Stimulated activated CD4-positive, alpha-beta T cell treated with anti-CD3 and anti-CD28 coated beads, Interleukin-2, amount 100 ng/mL, for 4 hours (primary cell): ENCODE measurements at places on chromosomes 13 and 19.

- DNase-seq = no peak
Observed at GRCh38 chr13:67258482-67258881, 28.3 kb upstream of the PCDH9 start.

GRCh38 chr13:23273498-23273897 lies 92.7 kb downstream of the SGCG start:
- no peak for DNase-seq

GRCh38 chr13:48275507-48275906 lies 28.0 kb upstream of the RB1 start:
- DNase-seq = no peak

- no peak for DNase-seq
Observed at GRCh38 chr19:48813123-48813913, 2.5 kb upstream of the BCAT2 start.

DNA sequence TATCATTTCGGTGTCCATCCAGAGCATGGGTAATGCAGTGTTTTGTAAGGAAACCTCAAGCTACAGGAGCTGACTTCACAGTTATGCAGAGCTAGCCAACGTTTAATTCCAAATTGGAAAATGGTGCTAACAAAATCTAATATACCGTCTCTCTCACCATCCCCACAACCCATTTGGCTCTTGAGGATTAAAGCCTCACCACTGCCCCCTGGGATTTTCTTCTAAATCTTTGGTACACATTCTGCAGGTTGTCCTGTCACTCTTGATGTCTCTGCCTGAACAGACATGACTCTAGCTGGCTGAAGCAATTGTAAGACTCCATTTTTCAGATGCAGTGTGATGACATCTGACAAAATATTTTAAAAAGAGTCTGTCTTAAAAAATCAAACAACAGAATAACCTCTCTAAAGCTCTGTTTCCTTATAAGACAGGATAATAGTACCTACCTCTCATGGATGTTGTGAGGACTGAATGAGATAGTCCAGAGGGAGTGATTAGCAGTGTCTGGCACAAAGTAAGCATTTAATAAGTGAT lies 451.8 kb downstream of the SUCLA2 start:
- no peak for DNase-seq

DNA sequence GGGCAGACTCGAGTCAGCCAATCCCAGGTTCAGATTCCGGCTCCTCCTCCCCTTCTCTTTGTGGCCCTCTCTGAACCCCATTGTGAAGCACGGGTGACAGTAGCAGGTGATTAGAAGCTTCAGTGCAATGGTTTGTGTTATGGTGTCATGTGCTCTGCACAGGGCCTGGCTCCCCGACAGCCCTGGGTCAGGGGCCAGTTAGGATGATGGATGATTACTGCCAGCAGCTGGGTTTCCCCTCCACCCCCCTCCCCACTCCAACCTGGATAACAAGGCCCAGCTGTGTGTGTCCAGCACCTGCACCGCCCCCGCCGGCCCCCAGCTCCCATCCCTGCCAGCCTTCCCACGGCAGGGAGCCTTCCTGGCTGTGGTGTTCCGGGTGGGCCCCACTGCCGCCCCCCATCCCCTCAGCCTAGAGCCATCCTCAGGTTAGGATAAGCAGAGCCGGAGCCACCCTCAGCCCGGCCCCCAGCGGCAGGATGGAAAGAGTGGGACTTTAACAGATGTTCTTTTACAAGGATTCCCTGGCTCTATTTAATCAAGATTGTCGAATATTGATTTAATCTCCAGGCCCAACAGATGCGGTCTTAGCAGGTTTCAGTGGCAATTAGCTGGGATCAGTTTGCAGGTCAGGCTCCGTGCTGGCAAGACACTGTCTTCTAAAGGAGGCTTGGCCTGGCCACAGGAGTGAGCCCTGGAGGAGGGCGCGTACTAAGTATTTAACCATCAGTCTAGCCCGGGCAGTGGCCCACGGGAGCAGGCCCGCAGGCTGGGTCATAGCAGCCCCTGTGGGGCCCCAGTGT lies 156.2 kb downstream of the SIPA1L3 start:
- no peak for DNase-seq

GRCh38 chr19:46608581-46609345 lies 7.6 kb downstream of the CALM3 start:
- no peak for DNase-seq

GRCh38 chr13:108154421-108154858 lies 60.9 kb downstream of the LIG4 start:
- no peak for DNase-seq

DNA sequence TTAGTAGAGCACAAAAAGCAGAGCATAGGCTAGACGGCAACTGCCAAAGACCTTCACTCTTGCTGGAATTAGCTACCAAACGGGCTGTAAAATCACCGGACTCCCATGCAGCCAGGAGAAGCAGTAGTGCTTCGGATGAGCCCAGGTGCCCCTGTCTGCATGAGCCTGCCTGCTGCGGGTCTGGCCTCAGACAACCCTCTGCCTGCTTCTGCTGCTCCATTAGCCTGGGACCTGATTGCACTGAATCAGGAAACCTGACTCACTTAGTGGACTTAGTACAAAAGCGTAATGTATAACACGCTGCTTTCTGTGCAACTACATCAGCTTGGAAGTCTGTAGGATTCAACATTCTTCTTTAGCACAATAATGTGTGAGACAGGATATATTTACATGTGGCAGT lies 170.0 kb downstream of the LMO7 start:
- DNase-seq = no peak

DNA sequence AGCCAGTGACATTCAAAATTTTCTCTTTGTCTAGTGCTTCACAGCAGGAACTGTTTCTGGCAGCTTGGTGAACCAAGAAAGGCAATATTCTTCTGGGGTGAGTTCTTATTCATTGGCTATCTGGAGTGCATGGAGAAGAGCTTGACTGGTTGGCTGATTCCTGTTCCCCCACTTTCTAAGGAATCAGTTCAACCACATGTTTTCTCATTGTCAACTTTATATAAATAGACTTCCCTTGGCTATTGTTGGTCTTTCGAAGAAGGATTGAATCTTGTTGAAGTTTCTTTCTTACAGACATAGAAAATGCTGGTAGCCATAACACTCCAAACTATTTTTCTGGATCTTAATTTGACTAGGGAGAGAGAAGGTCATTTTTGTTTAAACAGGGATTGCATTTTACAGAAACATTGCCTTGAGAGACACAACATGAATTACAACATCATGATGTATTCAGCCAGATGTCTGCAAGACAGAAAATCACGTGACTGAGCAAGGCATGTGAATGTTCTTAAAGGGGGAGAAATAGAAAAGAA lies 85.2 kb downstream of the EDNRB start:
- no peak for DNase-seq

GRCh38 chr13:46595136-46595884 lies 42.3 kb downstream of the LRCH1 start:
- DNase-seq = no peak

DNA sequence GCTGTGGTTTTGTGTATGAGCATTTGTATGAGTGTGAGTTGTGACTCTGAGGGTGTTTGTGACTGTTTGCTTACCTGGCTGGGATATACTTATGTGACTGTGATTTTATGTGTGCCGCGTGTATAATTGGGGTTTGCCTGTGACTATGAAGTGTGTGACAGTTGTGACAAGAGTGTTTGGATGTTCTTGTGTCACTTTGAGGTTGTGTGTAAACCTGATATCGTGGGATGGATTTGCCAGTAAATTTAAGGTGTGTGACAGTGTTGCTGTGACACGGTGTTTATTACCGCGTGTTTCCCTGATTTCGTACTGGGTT lies 442 bp downstream of the ZNF420 start:
- DNase-seq = no peak

DNA sequence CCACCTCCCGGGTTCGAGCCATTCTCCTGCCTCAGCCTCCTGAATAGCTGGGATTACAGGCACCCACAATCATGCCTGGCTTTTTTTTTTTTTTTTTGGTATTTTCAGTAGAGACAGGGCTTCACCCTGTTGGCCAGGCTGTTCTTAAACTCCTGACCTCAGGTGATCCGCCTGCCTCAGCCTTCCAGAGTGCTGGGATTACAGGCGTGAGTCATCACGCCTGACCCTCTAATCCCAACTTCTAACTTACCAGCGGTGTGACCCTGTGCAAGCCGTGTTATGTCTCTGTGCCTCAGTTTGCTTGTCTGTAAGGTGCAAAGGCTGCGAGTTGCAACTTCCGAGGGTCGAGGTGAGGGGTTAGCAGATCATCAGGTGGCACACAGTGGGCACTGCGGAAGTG lies 17.3 kb downstream of the ZSWIM4 start:
- DNase-seq = no peak

- no peak for DNase-seq
Observed at GRCh38 chr19:10372690-10373089, 7.7 kb downstream of the TYK2 start.

- no peak for DNase-seq
Observed at GRCh38 chr19:18591735-18592385, 3.3 kb downstream of the REX1BD start.

- no peak for DNase-seq
Observed at GRCh38 chr19:18967358-18968146, 26.5 kb upstream of the HOMER3 start.

DNA sequence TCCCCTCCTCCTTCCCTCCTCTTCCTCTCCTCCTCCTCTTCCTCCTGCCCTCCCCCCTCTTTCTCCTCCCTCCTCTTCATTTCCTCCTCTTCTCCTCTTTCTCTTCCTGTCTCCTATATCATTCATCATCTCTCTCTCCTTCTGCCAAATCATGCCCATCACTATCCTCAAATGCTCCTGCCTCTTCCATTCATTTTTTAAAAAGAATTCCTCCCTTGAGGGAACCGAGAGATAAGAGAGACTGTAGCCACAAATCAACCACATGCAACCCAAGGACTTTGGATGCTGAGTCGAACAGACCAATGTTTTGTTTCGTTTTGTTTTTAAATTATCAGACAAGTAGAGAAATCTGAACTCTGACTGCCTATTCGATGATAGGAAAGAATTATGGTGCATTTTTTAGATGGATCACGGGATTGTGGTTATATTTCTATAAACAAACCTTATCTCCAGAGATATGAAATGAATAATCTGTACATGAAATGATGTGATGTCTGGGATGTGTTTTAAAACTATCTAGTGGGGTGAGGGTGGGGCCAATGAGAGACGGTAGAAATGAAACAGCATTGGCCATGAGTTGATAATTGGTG lies 9.5 kb upstream of the ZNF541 start:
- DNase-seq = no peak

GRCh38 chr13:25847145-25847544 lies 204.7 kb downstream of the SHISA2 start:
- DNase-seq = no peak

GRCh38 chr13:111482806-111483620 lies 162.6 kb downstream of the TEX29 start:
- DNase-seq = no peak

GRCh38 chr19:35118268-35119020 lies 2.8 kb downstream of the FXYD3 start:
- DNase-seq = no peak
